Stimulated activated CD4-positive, alpha-beta T cell treated with anti-CD3 and anti-CD28 coated beads, Interleukin-1b, Interleukin-23, amount 100 ng/mL, for 1 hour (primary cell): ENCODE measurements at places on chromosomes 7 and 10.

DNA sequence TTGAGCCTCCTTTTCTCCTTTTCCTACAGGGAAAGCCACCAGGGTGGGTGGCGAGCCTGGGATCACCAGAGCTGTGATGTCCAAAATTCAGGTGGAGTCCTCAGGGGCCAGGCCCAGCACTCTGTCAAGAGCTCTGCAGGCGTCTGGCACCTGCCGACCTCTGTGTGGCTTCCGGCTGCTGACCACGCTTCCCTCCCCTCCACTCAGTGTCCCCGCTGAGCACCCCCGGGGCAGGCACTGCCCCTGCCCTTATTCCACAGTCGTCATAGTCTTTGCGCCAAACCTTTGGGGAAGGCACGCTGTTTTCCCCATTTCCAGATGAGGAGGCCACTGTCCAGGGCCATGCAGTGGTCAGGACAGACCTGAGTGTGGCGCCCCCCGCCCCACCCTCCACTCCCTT, 7.5 kb downstream of the MTG1 start:
- no peak for DNase-seq

- no peak for DNase-seq
Observed at GRCh38 chr10:117987244-117987909, 59.4 kb downstream of the RAB11FIP2 start.

GRCh38 chr10:74071157-74071556, 73.2 kb downstream of the VCL start:
- DNase-seq = no peak

GRCh38 chr10:49620841-49621378, 7.1 kb downstream of the CHAT start:
- DNase-seq = no peak

DNA sequence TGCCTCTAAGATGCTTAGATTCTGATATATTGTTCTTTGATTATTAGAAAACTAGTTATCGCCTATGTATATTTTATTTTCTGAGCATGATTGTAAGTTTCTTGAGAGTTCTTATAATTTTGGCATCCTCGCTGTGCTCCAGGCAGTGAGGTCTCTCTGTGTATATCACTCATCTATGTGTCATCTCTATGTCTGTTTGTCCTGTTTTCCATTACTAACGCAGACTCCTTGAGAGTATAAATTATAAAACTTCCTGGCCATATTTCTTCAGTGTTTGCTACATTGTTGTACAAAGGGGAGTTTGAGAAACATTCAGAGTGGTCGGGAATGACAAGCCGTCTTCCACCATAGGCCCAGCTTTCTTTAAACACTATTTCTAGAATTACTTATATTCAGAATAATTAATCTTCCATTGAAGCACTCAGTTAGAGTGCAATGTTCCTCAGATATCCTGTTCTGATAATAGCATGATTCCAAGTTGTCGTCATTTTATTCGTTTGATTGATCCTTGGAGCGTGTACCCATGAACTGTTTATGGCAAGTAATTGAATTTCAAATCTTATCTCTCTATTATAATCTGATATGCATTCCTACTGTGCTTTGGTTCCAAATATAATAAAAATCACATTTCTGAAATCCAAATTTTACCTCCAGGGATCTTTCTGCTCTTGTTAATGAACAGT, 206.6 kb downstream of the BAMBI start:
- no peak for DNase-seq

DNA sequence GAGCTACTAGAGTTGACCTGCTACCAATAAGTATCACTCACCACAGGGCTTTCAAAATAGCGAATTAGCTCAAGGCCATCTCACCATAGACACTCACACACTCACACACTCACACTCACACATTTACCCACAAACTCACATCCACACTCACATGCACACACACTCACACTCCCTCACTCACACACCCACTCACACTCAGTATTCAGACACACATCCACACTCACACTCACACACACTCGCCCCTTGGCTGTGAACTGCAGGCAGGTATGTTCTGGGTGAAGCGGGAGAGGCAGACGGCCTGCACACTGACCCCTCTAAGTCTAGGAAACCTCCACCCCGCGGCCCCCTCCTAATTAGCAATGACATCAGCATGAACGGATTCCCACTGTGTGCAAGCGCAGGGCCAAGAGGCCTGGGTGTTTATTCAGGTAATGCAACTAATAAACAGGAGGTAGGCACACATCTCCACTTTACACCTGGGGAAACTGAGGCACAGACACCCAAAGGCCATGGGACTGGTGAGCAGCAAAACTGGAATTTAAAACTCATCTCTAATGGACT, 94.6 kb downstream of the ADARB2 start:
- no peak for DNase-seq

GRCh38 chr10:113059371-113059780, 109.3 kb downstream of the TCF7L2 start:
- DNase-seq = no peak

DNA sequence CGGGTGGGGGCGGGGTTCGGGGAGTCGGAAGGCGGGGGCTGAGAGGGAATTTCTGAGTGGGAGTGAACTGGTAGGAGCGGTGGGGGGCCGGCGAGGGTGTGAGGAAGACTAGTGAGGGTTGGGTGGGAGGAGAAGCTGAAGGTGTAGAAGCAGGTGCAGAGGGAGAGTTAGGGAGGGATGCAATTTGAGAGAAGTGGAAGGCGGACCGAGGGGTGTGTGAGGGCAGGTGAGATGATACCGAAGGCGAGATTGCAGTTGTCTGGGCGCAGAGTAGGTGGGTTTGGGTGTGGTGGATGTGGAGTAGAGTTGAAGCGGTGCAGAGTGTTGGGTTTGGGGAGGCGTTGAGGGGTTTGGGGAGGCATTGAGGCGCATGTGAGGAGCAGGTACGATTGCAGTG, 643 bp downstream of the KAT6B start:
- no peak for DNase-seq

DNA sequence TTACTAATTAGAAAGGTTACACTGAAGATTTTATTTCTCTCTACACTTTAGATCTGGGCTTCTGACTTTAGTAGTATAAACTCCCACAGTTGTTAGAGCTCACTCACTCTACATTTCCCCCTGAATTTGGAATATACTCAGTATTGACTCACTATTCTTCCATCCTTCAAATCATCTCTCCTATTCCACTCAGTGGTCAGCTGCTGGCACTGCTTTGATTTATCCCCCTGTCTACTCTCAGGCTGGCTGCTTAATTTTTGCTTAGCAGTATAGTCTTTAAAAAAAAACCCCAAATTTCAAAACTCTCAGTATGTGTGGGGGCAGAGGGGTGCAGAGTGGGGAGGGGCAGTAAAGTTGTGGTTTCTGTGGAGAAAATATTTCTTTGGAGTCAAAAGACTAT, 68.9 kb downstream of the CDK6 start:
- DNase-seq = no peak

DNA sequence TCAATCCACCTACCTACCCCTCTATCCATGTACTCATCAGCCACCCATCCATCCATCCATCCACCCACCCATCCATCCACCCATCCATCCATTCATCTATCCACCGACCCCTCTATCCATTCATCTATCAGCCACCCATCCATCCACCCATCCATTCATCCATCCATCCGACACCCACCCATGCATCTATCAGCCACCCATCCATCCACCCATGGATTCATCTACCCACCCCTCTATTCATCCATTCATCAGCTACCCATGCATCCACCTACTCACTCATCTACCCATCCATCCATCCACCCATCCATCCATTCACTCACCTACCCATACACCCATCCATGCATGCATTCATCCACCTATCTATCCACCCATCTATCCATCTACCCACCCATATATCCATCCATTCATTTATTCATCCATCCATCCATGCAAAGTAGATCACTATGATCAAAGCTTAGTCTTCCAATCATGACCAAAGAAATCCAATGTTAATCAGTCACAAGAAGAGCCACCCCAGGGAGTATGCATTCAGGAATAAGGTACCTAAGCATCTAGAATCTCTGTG, 27.7 kb upstream of the ZNF467 start:
- DNase-seq = no peak

GRCh38 chr7:158849768-158850544, 6.4 kb upstream of the DYNC2I1 start:
- DNase-seq = no peak

DNA sequence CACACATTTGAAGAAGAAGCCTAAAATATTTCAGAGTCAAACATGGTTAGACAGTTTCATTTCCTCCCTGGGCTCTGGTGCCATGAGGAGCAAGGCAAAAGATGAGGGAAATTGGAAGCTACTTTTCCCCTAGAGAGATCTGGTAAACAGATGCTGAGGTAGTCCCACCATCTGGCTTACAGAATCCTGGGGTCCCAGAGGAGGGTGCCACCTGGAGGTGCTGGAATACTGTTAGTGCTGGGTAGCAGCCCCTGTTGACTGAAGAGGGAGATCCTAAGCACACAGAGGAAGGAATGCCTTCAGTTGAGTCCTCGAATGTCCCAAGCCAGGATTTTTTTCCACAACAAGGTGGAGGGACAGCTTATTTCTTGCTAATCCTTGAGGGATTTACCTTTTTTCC, 160.1 kb downstream of the FZD1 start:
- no peak for DNase-seq

DNA sequence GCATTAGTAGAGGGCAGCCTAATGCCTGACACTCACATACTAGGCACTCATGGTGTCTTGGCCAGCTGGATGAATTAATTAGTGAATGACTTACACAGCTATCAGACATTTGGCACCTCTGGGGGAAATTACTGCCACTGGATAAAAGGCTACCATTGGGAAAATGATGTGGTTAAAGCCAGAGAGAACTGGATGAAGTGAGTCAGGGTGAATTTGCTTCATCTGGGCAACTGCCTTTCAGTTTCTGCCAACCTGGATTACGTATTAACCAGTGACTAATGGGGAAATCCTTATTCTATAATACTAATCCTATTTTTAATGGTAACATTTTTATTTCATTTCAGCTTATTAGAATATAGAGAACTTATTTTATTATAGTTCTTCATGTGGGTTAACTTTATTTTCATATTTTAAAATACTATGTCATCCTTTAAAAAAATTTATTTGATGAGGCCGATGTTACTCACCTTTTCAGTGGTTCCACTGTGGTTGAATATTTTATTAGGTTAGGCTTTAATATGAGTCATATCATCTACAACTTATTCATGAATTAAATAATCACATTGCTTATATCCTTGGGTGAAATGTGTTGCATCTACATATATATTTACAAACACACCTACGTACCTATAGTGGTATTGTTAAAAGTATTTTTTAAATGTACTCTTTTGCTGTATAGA, 85.6 kb upstream of the CAPZA2 start:
- DNase-seq = no peak

- no peak for DNase-seq
Observed at GRCh38 chr10:74263996-74264395, 113.0 kb downstream of the ADK start.

DNA sequence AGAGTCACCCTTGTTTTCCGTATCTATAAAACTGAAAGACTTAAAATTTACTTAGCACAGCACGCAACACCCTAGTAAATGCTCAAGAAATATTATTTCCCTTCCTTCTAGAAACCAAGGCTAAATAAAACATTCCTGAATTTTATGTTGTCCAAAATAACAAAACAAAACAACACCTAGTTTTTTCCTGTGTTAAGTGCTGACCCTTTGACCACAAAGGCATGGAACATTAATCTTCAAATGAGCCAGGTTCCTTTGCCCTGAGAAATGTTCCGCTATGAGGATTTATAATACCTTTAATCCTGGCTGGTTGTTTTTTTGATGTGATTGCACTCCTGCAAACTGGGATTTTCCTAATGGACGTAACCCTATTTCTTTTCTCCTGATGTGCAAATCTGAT, 29.0 kb upstream of the DGKI start:
- DNase-seq = no peak

DNA sequence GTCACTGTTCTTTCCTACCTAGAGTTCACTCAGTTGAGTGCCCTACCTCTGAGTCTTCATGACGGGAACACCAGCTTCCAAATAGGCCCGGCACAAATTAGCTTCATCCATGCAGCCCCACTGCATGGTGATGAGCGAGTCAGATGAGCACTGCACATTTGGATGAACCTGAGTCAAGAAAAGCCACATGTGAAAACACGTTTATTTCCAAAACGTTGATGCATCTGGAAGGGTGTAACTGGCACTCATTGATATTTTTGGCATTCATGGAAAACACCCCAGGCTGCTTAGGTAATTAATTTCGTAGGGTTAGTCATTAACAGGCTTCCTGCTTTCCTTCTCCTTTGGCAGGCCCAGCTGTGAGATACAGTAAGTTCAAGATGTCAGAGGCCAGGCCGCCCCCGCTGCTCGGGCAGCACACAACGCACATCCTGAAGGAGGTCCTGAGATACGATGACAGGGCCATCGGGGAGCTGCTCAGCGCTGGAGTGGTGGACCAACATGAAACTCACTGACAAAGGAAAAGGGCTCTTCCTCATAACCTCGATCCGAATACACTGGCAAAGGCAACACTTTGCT, 725.2 kb downstream of the SUGCT start:
- no peak for DNase-seq

DNA sequence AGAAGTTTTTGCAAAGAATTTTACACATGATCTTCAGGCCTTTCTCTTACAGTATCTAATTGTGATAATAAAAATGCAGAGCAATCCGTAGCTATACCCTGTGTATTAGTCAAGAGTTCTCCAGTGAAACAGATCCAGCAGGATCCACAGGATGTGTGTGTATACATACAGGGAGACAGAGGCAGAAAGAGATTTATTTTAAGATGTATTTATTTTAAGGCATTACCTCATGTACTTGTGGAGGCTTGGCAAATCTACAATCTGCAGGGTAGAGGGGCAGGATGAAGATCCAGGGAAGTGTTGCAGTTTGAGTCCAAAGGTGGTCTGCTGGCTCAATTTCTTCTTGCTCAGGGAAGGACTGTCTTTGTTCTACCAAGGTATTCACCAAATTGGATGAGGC, 41.7 kb downstream of the ARHGAP12 start:
- DNase-seq = no peak

DNA sequence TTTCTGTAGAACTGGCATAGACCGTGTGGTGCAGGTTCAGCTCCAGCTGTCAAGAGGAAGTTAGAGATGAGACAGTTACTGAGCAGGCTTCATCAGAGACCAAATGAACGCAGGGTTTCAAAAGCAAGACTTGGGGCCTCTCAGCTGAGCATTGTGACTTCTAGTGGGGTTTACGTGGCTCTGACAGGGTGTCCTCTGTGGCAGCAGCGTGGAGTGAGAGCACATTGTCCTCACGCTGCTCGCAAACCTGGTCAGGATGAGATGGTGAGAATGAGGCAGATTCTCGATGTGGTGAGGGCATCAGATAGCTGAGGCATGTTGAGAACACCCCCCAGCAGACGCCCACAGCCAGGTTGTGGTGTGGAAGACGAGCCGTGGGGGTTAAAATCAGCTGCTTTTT, 126.0 kb downstream of the DNAJB6 start:
- DNase-seq = no peak

DNA sequence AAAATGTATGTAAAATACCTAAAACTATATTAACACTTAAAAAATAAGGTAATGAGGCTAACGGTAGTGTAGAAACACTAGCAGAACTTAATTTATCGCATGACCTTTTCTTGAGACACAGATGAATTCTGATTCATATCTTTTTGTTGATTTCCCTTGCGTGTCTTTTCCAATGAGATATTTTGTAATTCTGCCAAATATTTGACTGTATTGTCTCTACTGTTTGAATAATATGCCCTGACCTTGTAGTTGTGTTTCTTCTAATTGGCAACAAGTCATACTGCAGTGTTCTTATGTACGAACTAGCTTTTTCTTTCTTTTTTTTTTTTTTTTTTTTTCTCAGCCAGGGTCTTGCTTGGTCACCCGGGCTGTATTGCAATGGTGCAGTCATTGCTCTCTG, 9.2 kb upstream of the ABCB1 start:
- no peak for DNase-seq

- no peak for DNase-seq
Observed at GRCh38 chr10:126478546-126478945, 90.3 kb upstream of the ADAM12 start.
